ENCODE measurements at places on chromosomes 1 and 21.

DNA sequence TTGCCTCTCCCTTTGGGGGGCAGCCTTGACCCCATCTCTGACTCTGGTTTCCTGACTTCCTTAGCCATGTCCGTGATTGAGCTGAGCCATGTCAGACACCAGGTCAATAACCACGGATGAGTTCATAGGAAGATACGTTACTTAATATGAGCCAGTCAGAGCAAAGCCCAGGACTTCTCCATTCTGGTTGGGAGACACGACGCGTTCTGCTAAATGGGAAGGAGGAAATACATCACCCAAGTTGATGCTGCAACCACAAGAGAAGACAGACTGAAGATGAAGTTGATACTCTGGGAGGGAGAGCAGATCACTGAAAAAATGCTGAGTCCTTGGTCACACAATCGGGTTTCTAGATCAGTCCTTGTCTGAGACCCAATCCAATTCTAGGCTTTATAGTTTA is 90.9 kb downstream of the MATN1 start:
- no peak for DNase-seq

GRCh38 chr1:5574641-5575040 is 417.6 kb downstream of the NPHP4 start:
- no peak for DNase-seq

GRCh38 chr1:218828125-218828650 is 345.5 kb upstream of the LYPLAL1 start:
- DNase-seq: no peak

DNA sequence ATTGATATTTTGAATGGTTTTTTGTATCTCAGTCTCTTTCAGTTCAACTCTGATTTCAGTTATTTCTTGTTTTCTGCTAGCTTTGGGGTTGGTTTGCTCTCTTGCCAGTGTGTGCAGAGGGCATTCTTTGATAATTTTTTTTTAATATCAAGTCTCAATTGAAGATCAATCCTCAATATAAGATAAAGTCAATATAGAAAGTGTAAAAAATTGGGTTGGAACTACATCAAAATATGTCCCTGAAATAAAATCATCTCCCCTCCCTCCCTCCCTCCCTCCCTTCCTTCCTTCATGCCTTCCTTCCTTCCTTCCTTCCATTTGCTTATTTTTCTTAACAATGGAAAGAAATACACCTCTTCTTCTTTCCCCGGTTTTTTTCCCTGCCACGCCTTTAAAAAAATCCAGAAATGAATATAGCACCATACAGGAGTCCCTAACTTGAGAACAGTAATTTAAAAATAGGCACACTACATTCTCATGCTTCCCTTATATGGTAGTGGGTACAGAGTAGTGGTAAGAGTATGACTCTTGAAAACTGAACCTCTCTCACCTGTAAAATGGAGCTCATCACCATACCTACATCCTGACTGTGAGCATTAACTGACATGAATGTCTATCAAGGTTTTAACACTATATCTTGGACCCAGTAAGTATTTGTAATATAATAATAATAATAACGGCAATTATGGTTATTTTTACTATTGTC is 221.9 kb downstream of the GIPC2 start:
- no peak for DNase-seq

DNA sequence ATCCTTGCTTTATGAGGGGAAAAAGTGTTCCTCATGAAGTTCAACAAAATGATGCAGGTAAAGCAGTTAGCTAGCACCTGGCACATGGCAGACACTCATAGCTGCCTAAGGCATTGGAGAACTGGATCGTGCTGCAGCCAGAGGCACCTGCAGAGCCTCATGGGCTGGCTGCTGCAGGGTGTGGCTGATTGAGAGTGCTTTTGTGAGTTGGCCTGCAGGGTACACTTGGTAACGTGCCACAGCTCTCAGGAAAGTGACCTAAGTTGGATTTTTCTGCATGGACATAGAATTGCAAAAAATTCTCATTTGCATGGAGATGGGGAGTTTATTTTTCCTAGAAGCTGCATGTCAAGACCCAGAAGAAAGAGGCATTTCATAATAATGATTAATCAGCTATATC is 31.6 kb upstream of the IL20 start:
- DNase-seq: no peak

DNA sequence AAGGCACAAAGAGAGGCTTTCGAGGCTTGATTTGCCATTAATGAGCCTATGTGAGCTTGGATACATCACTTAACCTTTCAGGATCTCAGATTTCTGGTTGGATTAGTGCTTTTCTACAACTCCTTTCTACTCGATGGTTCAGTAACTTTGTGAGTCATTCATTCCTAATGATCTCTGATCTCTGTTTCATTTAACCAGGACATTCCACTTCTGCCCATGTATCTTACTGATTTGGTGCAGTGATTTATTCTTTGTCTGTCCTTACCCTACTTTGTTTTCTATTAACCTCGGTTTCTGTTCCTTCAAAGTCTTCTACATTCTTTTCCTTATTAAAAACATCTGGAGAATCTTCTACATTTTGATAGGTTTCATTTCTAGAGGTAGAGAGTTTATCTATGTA is 94.6 kb upstream of the ZBTB18 start:
- no peak for DNase-seq

DNA sequence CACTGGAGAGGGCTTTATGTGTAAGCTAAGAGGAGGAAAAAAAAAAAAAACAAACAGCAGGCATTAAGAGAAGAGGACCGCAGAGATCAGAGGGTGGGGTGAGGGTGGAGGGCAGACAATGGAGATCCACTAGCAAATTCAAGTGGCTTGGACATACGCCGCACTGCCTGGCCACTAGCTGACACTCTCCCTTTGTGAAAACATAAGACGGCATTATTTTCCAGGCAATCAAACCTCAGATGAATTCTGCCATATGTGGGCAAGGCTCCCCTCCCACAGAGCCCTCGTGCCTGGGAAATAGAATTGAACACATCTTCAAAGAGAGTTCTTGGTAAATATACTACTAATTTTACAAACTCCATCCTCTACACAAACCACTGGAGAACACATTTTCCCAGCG is 53.6 kb downstream of the ERG start:
- no peak for DNase-seq

GRCh38 chr21:45408801-45409261 is 3.9 kb downstream of the COL18A1 start:
- DNase-seq: no peak

DNA sequence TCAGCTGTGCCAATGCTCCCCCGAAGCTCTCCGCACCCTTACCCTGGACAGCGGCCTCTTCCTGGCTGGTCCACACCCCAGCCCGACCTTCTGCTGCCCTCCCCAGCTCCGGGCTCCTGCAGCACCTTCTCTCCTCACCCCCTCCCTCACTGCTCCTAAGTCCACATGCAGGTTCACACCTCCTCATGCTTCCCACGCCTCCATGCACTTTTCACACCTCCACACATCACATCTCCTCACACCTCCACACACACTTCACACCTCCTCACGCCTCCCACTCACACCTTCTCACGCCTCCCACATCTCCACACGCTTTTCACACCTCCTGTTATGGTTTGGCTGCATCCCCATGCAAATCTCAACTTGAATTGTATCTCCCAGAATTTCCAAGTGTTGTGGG is 18.9 kb downstream of the GPR137B start:
- DNase-seq: no peak

DNA sequence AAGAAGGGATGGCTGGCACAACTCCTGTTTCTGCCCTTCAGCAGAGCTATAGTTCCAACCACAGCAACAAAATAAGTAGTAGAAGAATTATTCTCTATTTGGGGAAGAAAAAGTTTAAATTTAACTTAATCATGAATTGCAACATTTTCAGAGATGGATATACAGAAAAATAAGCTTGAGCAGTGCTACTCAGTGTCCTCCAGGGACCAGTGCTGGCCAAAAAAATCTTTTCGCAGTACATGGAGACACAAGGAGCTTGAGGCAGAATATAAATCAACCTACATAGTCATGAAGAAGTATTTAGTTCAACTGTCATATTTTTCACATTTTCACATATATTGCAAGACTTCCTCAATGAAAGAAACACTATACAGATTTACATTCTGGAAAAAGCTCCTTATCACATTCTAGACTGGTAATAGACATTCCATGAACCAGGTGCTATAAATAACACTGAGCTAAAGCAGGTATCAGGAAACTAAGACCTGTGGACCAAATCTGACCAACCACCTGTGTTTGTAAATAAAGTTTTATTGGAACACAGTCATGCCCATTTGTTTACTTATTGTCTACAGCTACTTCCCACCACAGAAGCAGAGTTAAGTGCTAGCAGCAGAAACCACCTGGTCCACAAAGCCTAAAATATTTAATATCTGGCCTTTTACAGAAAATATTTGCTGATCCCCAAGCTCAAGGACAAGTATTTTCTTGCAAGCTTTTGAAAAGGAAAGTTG is 101.9 kb downstream of the RGS21 start:
- no peak for DNase-seq
